Activated CD8-positive, alpha-beta T cell treated with anti-CD3 and anti-CD28 coated beads for 36 hours (primary cell): ENCODE measurements at places on chromosomes 2 and 18. TPM values are rescaled to one million over a fixed set of nuclear protein-coding genes. Genes with fewer than 3 reads are reported as not detected.

DNA sequence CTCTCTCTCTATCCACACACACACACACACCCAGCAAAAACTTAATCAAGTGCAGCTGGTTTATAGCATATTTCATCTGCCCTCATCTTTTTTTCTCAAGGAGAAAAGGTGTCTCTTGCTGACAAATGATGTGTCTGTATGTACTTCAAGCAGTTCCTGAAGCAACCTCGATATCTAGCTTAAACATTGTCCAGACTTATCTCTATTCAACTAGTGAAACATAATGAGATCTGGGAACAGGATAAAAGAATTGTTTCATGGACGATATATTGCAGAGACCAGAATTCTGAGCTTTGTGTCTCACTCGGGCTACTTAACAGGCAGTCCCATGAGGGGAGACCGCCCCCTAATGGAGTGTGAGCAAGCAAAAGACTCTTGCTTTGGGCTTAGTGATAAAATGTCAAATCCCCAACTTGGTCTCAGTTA lies 929.2 kb upstream of the SOX11 start:
- peak; percentile 21 for DNase-seq
- H3K4me1 ChIP-seq = no peaks in the 10 kb centered on the region
- H3K36me3 ChIP-seq = no peaks in the 10 kb centered on the region
- H3K4me3 ChIP-seq = no peak overlapping the region

DNA sequence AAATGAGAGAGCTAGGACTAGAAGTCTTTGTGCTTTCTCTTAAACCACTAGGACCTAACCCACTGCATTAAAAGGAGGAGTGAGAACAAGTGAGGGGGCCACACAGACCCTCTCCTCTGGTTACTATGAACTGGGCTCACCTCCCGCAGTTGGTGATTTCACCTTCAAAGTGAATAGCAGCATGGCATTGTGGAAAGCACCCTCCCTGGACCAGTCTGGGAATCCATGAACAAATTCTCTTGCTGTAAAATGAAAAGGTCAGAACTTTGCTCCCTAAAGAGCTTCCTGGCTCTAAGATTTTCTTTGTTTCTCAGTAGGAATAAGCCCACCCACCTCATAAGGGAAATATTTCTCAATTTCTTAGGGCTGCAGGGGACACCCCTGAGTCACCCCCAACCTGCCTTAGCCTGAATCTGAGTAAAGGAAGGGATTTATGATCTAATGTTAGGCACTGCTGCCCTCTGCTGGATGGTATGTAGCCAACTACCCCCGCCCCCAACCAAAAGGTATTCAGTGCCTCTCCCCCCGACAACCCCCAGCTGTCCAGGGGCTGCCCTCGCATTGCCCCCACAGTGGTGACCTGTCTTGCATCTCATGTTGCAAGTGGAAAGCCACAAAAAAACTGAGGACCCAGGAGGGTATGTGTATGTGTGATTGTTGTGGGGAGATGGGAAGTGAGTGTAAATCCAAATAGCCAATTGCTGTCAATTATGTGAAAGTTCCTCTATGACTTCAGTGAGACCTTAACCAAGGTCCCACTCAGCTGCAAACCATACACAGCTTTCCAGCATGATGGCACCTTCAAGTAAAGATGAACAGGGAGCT lies 230.9 kb upstream of the SLC14A2 start:
- H3K4me3 ChIP-seq = no peak overlapping the region
- H3K27ac ChIP-seq = no peak overlapping the region
- peaks cover 3% of the 10 kb centered on the region for H3K4me1 ChIP-seq
- DNase-seq = peak; percentile 71
- H3K36me3 ChIP-seq = no peaks in the 10 kb centered on the region

DNA sequence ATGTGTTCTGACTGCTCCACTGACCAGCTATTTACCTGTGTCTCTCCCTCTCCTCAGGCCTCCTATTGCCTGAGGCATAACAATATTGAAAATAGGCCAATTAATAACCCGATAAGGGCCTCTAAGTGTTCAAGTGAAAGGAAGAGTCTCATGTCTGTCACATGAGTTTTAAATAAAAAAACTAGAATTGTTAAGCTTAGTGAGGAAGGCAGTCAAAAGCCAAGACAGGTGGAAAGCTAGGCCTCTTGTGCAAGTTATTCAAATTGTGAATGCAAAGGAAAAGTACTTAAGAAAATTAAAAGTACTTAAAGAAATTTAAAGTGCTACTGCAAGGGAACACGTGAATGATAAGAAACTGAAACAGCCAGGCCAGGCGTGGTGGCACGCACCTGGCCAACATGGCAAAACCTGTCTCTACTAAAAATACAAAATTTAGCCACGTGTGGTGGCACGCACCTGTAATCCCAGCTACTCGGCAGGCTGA lies 44.9 kb upstream of the TAF4B start:
- peaks cover 3% of the 10 kb centered on the region for H3K4me1 ChIP-seq
- H3K36me3 ChIP-seq = no peaks in the 10 kb centered on the region
- no peaks in the 10 kb centered on the region for H3K27me3 ChIP-seq
- no peak for DNase-seq
- no peak overlapping the region for H3K4me3 ChIP-seq
- no peak overlapping the region for H3K27ac ChIP-seq

Gene HOXD3
- not detected for total RNA-seq

Gene PIAS2
- total RNA-seq = 29.8 TPM

Gene SCYGR4
- total RNA-seq = not detected

Gene ALPI
- total RNA-seq = not detected

Gene KIAA2012
- not detected for total RNA-seq
